ENCODE measurements at places on chromosomes 5 and 9.
A peak's percentile ranks its signal among the peaks of the same experiment; 100 is the strongest.

- DNase-seq: no peak
Measured at GRCh38 chr9:68489646-68490045, 51.0 kb downstream of the TMEM252 start.

GRCh38 chr5:120567921-120568320 is 103.8 kb downstream of the PRR16 start:
- no peak for DNase-seq

DNA sequence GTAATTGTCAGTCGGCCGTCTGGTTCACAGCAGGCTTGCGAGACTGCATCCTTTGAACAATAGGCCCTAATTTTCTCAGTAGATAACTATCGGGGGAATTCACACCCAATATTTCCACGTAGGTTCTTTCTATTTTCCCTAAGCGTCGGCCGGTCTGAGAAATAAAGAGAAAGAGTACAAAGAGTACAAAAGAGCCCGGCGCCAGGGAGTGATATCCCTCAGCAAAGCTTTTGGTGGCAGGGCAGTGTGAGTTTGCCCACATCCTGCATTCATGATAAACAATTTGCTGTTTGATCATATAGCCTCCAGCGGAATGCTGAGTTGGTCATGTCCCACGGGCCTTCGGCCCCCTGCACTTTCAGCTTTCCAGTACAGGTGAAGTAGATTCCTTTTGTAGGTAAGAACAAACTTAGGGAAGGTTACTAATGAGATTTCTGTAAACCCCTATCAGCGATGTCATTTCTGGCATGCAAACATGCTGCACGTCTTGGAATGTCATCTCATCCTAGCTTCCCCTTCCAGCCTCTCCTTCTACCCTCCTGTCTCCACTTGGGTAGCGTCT is 4.7 kb upstream of the PTGR1 start:
- no peak for DNase-seq

- no peak for DNase-seq
Measured at GRCh38 chr9:133876144-133876543, 116.0 kb downstream of the VAV2 start.

DNA sequence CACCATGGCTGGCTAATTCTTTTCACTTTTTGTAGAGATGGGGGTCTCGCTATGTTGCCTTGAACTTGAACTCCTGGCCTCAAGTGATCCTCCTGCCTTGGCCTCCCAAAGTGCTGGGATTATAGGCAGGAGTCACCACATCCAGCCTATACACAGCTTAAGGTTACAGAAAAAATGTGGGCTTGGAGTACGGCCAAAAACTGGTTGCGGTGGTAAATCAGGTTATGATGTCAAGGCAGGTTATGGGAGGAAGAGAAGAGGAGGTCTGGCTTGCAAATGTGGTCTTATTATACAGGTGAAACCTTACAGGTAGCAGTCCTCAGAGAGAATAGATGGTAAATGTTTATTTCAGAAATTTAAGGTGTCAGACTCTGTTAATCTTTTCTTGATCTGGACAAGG is 30.7 kb upstream of the SYK start:
- no peak for DNase-seq

DNA sequence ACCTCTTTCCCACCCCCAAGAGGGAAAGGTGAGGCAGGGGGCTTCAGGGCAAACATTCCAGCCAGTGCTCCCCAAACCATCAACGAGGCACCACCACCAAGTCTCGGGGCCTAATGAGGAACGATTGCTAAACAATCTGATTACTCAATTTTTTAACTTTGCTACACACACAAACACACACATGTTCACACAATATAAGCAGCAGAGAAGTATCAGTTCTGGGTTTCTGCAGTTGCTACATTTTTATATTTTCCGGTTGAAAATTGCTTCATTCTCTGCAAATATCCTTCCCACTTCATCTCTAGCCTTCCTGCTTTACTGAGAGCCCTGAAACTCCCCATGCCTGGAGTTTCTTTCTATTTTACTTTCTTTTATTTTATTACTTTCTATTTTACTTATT is 60.2 kb downstream of the FEM1C start:
- peak; percentile 92 for DNase-seq

- DNase-seq: no peak
Measured at GRCh38 chr9:127603226-127603625, 8.9 kb upstream of the STXBP1 start.

DNA sequence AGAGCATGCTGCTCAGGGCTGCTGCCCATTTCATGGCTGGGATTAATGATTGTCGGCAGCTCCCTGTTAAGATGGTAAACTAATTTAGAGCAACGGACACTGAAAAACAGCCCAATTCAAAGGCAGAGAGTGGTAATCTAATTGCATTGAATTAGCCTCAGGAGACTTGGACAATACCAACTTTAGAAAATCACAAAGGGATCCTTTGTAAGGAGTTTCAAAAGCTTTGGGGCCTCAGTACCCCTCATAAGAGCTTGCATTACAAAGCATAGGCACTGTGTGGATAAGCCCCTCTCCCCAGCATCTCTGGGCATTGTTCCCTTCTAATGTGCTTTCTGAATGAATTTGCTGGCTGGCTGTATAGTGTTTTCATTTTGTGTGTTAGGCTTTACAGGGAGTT is 6.7 kb downstream of the GLRA1 start:
- no peak for DNase-seq

DNA sequence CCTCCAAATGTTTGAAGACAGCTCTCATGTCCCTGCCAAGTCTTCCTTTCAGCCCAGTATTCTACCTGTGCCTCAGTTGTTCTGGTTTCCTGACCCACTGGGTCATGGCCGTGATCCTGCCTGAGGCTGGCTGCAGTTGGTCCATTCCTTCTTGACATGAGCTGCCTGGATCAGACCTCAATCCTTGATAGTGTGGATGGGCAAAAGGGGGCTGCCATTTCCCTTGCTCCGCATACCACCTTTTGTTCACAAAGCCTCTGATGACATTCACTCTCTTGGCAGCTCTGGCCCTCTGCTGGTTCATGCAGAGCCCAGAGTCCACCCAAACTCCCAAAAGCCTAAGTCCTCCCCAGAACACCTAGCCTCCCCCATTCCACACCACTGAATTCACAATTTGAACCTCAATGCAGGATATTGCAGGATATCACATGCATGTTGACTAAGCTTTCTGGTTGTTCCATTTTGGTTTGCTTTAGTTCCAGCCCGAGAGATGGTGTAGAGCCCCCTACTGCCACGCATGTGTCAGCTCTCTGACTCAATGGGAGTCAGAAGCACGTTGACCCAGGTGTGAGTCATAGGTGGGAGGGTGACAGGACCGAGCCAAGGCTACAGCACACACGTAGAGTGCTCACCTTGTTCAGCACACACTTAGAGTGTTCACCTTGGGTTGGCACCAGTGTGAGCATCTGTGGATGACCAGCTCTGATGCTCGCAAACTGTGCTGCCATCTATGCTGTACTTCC is 137.2 kb downstream of the MTX3 start:
- no peak for DNase-seq

GRCh38 chr5:2276101-2276500 is 393.4 kb upstream of the IRX4 start:
- no peak for DNase-seq

GRCh38 chr5:131366428-131366827 is 102.6 kb downstream of the CDC42SE2 start:
- no peak for DNase-seq

DNA sequence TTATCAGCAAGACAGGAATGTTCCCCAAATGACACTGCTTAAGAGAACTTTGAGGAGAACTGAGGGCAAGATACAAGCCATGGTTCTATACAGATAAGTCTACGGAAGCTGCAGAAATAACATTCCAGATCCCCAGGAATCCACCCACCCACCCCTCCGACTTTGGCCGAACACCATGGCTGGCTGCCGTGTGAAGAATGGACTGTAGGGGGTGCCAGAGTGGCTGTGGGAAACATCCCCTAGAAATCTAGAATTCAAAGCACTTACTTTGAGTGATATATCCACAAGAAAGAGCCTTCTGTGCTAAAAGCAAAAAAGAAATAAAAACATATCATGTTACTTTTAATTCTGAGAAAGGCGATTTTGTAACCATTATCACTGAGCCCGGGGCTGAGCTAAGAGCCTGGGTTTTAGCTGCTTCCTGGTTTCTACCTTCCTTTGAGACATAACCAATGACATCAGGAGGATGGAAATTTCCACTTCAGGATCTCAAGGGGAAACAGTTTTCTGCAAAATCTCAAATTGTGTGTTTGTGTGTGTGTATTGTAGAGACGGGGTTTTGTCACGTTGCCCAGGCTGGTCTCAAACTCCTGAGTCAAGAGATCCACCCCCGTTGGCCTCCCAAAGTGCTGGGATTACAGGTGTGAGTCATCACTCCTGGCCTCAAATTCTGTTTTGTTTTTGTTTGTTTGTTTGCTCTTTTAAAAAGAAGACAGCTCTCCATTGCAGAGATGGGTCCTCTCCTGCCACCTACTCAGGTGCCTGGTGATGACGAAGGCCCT is 36.4 kb downstream of the GGTA1 start:
- DNase-seq: peak; percentile 63

GRCh38 chr5:164185000-164185399 is 679.6 kb downstream of the MAT2B start:
- no peak for DNase-seq

GRCh38 chr9:107270580-107270979 is 12.5 kb upstream of the RAD23B start:
- no peak for DNase-seq

DNA sequence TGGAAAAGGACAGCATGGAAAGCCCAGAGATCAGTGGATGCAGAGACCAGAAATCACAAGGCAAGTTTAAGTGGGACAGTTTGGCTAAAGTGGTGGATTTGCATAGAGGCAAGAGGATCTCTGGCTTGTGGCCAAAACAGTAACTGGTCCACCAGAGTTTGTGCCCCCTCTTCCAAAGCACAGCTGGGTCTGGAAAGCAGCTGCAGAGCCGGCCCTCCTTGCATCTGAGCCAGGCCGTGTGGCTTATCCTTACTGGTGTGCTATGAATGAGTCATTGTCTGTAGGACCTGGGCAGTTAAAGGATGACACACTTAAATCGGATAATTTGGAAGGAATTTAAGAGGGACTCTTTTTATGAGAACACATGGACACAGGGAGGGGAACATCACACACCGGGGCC is 146.6 kb downstream of the PIP5K1B start:
- no peak for DNase-seq

DNA sequence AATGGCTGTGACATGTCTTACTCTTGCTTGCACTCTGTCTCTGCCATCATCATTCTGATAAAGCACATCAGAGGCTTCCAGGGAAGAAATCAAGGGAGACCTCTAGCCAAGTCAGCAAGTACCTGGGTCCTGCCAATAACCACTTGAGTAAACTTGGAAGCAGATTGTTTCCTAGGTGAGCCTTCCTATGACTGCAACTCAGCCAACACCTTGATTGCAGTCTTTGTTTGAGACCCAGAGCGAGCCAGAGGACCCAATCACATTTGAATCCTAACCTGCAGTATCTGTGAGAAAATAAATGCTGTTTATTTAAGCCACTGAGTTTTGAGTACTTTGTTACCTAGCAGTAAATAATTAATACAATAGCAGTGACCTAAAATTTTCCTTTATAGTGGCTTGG is 356.8 kb upstream of the CHD1 start:
- no peak for DNase-seq

- DNase-seq: peak; percentile 62
Measured at GRCh38 chr9:99299211-99300102, 77.4 kb downstream of the SEC61B start.

GRCh38 chr9:83071626-83072025 is 8.7 kb upstream of the RASEF start:
- DNase-seq: no peak

DNA sequence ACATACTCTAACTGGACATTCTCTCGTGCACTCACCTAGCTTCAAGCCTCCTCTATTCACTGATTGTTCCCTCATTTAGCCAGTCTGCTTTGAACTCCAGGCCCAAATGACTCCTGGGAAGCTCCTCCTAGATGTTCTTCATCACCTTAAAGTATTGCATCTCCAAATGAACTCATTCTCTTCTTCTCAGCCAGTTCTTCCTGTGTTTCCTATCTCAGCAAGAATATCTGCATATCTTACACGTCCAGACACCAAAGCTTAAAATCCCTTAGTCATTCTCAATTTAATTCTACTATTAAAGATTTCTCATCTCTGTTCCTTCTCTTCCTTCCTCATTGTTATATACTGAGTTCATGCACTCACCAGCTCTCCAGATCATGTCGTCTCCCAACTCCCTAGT is 118.6 kb upstream of the DAB2 start:
- DNase-seq: peak; percentile 38

DNA sequence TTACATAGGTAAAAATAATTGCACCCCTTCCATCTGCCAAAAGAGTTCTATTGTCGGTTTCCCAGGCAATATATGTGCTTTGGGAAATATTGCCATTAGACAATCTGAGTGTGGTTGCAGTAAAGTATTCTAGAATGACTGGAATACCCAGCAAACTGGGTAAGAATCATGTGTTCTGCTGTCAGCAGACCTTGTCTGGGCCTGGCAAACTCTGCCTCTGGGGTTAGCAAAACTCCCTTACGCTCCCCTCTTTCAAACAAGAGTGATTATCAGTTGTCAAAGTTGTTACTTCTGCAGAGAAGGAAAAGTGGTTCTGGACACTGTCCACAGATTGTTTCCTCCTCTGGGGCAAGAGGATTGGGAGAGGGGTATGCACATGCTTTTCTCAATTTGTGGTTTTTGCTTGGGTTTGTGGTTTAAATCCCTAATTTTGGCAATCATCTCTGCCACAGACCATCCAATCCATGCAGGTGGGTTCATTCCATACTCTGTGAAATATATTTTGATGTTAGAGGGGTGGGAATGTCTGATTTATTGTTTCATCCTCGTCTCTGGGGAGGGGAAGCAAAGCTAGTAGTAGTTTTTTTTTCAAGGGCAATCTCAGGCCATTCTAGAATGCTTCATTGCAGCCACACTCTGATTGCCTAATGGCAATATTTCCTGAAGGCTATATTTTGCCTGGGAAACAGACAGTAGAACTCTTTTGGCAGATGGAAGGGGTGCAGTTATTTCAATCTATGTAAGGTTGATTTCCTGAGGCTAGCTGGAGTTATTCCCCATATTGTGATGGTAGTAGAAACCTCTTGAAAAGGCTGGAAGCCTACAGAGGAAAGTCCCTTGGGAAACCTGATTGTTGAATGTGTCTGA is 24.0 kb upstream of the TNFSF15 start:
- peak; percentile 44 for DNase-seq

DNA sequence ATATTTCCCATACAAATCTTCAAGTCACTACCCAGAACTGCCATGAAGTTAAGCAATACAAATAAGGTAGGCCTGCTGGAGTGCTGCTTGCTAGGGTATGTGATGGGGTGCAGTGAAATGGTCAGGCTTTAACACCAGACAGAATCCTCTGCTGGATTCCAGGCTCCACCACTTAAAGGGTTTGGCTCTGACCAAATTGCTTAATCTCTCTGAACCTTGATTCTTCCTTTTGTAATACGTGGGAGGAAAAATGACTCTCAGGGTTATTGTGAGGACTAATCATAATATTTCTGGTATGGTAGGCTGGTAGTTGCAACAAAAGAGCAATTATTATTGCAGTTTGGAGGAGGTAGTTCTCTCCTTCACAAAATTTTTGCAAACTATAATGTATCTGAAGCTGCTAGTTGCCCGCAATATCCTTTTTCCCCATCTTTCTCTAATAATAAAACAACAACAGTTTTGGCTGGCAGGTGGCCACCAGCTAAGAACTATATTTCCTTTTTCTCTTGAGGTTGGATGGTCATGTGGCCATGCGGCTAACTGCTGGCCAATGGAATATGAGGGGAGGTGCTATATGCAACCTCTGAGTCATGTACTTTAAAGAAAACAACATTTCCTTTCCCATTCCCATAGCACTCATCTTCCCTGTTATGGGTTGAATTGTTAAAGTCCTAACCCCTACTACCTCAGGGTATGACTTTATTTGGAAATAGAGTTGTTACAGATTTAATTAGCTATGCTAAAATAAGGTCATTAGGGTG is 44.1 kb downstream of the CCL28 start:
- no peak for DNase-seq

Data from suppressor macrophage treated with lipopolysaccharide for 4 hours (primary cell).